Foreskin fibroblast (primary cell): ENCODE measurements at places on chromosomes 7 and 10.
A peak's percentile ranks its signal among the peaks of the same experiment; 100 is the strongest.

DNA sequence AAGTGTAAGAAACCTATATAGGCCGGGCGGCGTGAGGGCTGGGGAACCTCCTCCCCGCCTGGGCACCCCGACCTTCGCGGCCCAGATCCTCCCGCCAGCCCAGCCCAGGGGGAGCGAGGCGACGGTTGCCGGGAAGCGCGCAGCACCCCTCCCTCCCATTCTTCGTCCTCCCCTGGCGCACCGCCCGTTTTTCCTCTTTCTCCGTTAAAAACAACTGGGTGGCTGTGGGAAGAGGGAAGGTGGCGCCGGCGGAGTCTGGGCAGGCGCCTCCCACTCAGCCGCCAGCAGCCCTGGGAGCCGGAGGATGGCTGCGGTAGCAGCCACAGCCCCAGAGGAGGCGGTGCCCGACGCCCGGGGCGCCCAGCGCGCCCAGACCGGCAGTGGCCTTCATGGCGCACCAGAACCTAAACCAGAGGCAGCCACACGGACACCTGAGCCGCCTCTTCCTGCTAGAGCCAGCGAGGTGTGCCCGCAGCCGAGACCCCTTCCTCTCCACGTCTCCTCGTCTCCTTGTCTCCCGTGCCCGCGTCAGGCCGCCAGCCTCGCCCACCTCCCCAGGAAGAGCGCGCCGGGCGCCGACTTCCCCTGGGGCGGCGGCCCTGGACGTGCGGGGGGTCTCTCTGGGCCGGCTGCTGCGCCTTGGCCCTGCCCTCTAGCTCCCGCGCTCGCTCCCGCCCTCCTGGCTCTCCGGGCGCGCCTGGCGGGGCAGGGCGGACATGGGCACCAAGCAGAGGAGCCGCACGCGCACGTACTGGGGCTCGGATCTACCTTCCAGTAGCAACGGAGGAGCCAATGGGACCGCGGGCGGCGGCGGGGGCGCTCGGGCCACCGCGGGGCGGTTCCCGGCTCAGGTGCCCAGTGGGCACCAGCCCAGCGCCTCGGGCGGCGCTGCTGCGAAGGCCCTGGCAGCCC is 32.8 kb upstream of the SFTPD start:
- peak; percentile 28 for DNase-seq

DNA sequence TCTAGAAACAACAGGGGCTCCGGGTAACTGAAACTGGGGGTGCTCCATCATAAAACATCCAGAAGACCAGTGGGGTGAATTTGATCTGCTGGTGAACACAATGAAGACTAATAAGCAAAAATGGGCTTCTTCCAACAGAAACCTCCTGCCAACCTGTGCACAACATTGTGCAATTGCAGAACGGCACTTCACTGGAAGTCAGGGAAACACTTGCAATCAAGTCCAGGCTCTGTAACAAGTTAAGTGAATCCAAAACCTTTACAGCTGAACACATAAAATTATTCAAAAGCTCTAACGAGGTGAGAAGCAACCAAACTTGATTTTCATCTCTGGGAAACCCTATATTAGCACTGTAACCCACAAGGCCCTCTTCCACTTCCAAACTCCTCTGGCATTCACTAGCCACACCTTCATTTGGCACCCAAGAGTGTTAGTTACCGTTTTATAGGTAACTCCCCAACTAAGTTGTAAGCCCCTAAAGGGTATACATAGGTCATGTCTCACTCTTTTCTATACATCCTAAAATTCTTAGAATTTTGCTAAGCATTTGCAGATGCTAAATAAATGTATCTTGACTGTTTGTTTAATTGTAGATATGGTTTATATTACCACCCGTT is 22.0 kb downstream of the IMMP2L start:
- DNase-seq, result no peak

DNA sequence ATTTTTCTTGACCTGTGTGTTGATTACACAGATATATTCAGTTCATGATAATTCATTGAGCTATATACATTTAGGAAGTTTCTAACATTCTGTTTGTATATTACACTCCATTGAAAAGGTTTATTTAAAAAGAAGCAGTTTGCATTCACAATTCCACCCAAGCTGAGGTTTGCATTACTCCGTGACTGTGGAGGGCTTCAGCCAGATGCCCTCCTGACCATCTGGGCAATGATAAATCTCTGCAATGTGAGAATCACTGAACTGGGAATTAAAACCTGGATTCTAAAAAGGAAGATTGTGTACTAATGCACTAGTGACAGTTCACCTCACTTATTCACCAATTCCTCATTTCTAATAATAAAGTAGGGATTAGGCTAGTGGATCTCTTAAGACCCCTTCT is 36.4 kb upstream of the CYP2C9 start:
- no peak for DNase-seq

GRCh38 chr10:3136336-3136735 is 36.2 kb downstream of the PITRM1 start:
- DNase-seq, result peak; percentile 42

DNA sequence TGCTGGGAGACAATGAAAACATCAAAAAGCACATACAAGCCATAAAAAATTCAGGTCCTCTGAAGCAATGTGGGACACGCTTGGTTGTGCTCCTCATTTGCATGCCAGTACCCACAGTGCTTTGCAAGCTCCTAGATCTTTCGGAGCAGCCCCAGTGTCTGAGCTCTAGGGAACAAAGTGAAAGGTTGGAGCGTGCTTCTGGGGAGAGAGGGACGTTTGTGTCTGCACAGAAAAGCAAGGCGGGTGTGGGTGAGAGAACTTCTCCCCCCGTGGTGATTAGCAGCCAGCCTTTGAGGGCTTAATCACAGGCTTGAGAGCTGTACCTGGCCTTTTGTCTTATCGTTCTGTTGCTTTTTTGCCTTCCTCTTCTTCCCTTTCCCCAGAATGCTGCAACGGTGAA is 76.7 kb upstream of the HABP2 start:
- DNase-seq, result no peak

DNA sequence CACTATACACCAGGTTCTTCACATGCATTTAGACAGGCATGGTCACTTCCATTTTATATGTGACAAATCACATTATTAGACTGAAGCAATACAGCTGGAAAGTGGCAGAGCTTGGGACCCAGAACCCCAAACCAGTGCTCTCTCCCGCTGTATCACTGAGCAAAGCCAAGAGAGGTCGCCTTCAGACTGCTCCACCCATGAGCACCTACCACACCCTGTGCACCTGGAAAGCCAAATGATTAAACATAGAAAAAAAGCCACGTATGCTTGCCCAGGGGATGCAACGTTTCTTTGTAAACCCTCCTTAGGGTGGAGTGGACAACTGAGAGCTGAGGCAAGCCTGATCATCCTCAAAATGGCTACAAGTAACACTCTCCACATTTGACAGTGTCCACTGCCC is 72.5 kb downstream of the CCDC6 start:
- no peak for DNase-seq

GRCh38 chr10:117788911-117789310 is 246.4 kb downstream of the EMX2 start:
- no peak for DNase-seq

DNA sequence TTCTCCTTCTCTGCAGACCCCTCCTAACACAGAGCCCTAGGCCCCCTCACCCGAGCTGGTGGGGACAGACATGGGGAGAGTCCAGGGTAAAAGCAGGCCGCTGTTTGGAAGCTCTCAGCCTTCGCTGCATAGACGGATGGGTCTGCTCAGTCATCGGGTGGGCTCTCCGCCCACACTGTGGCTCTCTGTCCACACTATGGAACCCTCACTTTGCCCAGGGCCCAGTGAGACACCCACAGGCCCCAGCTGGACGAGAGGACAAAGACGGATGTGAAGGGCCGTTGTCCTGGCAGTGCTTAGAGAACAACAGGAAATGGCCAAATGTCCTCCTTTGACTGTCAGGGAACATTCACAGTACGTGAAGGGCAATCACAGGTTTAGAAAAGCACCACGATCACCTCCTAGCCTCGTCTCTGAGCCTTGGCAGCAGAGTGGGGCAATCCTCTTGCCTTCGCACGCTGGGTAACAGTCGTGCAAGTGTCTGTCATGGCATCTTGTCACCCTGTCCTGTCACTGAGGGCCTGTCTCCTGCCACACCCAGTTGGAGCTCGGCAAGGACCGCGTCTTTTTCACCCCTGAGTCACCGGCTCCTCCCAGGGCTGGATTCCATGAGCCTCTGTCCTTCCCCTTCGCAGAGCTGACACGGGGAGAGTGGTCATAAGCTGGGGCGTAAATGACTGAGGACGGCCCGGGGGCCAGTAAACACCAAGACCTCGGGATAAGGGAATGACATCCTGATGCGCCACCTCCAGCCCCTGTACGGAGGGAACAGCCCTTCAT is 80.6 kb downstream of the PRKAG2 start:
- peak; percentile 46 for DNase-seq

GRCh38 chr10:94103801-94104221 is 110.1 kb downstream of the PLCE1 start:
- peak; percentile 79 for DNase-seq

DNA sequence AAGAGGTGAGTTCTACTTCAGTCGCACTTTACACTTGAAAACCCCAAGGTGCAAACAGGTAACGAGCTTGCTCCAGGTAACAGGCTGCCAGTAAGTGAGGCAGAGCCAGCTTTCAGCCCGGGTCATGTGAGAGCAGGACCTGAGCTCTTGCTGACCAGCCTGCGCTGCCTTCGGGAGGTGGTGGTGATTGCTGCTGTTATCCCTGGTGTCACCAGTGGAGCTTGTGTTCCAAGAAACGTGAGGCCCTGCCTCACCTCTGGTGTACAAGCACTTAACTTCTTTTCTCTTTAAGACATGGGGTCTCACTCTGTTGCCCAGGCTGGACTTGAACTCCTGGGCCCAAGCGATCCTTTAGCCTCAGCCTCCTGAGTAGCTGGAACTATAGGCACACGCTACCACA is 265.0 kb downstream of the CELF2 start:
- no peak for DNase-seq

DNA sequence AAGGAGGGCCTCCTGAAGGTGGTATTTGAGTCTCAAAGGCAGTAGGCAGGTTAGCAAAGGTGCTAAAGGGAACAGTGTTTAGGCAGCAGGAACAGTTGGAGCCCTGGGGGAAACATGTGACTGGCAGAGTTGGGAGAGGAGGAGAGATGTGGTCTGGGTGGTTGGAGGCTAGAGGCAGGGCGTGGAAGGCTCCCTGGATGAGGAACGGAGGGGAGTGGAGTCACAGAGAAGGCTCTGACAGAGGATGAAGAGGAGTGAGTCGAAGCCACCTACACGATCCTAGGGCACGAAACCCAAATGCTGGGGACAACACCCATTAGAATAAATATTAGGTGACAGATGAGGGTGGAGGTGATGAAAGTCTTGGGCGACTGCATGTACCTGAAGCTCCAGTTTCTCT is 19.6 kb upstream of the MGMT start:
- DNase-seq, result no peak

- no peak for DNase-seq
Observed at GRCh38 chr10:47337310-47337709, 10.9 kb upstream of the RBP3 start.

- DNase-seq, result no peak
Observed at GRCh38 chr7:44666566-44666965, 60.1 kb downstream of the OGDH start.

GRCh38 chr7:34821932-34822558 is 164.0 kb downstream of the NPSR1 start:
- no peak for DNase-seq

DNA sequence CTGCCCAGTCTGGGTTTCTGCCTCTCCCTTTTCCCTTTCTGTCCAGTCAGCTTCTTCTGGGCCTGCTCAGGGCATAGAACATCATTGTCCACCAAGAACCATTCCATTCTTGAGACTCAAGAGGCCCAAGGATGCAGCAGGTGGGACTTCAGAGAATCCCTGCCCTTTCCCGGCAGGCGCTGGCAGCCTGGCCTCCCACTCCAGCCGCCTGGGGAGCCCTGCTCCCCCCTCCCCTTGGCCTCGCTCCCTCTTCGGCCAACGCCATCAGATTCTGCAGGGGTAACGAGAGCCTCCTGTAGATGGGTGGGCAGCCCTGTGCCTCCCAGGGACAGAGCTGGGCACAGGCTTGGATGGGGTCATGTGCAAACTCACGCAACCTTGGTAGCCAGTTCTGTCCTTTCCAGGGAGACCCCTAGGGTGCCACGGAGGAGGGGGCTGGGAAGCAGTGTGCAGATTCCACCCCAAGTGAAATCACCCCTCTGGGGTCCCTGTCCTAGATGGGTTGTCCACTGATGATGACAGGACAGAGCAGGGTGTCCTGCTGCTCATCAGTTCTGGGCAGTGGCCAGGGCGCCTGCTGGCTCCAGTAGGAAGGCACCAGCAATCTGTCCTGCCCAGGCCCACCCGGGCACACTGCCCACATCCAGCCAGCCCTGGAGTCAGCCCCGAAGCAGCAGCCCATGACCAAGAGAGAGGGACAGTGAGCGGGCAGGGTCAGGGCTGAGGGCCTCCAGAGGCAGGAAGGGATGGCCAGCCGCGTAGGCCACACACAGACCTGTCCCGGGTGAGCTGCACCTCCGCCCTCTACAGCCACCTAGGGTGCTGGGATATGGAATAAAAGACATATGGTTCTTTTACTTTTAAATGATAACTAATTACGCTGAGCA is 47.7 kb downstream of the RASGEF1A start:
- DNase-seq, result no peak

DNA sequence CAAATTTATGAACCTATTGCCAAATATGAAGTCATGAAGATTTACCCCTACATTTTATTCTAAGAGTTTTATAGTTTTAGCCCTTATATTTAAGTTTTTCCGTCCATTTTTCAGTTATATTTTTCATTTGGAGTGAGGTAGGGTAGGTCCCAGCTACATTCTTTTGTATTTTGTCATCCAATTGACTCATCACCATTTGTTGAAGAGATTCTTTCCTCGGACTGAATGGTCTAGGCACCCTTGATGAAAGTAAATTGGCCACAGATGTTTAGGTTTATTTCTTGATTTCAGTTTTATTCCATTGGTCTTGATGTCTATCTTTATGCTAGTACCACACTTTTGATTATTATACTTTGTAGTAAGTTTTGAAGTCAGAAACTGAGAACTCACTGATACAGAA is 22.7 kb downstream of the CYP2C19 start:
- no peak for DNase-seq

DNA sequence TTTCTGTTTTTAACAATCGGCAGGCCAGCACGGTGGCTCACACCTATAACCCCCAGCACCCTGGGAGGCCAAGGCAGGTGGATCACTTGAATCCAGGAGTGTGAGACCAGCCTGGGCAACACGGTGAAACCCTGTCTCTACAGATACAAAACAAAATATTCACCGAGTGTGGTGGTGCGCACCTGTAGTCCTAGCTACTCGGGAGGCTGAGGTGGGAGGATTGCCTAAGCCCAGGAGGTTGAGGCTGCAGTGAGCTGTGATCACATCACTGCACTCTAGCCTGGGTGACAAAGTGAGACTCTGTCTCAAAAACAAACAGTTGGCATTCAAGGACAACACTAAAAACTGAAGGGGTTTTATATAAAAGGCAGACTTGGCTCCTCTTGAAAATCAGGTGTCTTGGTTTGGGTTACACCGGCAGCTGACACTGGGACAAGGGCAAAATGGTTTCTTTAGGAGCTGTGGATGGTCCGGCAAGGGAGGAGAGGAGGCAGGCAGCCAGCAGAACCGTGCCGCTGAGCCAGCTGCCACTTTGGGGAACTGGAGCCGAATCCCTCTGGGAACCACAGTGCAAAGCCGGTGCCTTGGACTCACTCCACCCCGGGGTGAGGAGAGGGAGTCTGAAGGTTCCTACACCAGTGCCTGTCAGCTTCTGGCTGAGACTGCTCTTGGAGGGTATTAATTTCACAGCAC is 52.6 kb downstream of the CHST3 start:
- DNase-seq, result no peak

- DNase-seq, result peak; percentile 78
Observed at GRCh38 chr7:82194016-82194643, 249.4 kb downstream of the CACNA2D1 start.
